A549 treated with DMSO at 1 μM for 4 hours (cell line): ENCODE measurements at places on chromosomes 5 and 9. TPM values are rescaled to one million over a fixed set of nuclear protein-coding genes. Genes with fewer than 3 reads are reported as not detected.

Gene SCGB3A1
- not detected in 5 replicates for total RNA-seq

Gene ANKRA2
- 9.9 to 15.4 TPM (median 10.8 TPM) in 5 replicates for total RNA-seq

Gene FSD1L
- total RNA-seq: 3.2 to 4.9 TPM (median 4.3 TPM) in 5 replicates

Gene PCDHGA5
- total RNA-seq: 0.07 to 0.22 TPM (median 0.18 TPM) in 5 replicates

Gene ZNF366
- not detected in 5 replicates for total RNA-seq

Gene NFIL3
- total RNA-seq: 12.3 to 14.3 TPM (median 13.7 TPM) in 5 replicates

Gene C9
- total RNA-seq: not detected in 5 replicates
